ENCODE measurements at places on chromosomes 6 and 20.

- DNase-seq = no peak
Observed at GRCh38 chr20:46683939-46684750, 5.1 kb downstream of the TP53RK start.

DNA sequence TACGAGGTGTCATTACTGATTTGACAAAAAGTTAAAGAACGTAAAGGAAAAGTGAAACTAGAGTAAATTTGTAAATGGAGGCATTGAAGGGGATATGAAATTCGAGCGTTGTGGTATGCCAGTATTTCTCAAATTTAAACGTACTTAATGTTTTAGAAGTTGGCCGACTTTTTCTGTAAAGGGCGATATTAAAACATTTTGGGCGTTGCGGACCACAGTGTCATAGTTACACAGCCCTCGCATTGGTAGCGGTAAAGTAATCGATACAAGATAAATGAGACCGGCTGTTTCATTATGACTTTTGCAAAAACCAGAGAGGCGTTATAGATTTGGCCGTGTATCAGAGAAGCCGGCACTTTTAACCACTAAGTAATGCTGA is 39.6 kb downstream of the OR2B2 start:
- DNase-seq = no peak

DNA sequence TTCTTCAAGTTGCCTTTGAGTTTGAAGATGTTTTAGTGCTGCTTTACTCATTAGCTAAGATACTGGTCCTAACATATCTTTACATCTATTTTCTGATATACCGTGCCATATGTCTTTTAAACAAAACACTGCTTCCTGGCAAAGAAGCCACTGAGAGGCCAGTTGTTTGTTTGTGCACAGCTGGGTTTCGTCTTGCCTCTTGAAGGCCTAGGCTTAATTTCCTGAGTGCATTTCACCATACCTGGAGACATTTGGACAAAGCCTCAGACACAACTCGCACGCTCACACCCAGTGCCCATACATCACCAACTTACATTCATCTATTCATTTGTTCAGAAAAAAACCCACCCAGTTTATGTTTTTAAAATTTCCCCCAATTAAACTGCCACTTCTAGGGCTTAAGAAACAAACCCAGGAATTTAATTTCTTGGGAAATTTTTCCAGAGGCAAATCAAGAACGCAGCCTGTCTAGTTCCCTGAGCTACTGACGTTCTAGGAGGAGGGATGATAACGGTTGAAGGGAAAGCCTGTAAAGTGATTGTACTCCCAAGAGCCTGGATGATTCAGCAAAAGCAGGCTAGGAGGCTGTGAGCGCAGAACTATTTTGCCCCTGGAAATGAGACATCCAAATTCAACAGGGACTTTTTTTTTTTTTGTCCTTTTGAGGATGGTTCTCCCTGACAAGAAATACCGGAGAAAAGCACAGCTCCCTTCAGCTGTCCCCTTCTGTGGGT is 77.7 kb downstream of the OLIG3 start:
- DNase-seq = no peak

DNA sequence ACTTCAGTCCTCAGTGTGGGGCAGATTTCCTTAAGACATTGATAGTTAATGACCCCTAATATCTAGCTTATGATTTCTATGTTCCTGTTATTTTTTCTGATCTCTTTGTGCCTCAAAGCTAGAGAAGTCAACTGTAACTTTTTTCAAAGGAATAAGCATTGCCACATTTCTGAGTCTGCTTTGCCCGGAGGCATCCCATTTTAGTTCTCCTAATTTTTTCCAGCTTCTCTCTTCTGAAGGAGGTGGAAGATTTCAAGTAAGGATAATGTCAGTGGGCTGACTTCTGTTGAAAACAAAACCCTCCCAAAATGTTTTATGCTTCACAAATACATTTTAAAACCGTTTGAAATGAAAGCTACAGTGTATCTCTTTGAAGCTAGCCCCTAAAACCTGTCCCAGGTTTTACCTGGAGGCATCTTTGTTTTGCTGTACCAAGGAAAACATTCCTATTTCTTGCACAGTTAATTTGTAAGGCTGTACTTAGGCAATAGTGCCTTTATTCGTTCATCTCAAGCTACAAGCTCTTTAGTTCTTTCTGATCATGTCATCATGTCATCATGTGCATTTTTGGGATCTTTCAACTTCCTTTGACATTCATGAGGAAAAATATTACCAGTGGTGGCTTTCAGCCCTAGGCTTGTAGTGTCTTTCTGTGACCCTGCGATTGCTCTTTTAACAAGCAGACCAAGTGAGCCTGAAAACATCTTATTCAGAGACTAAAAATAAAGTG is 45.7 kb downstream of the TSPYL4 start:
- no peak for DNase-seq

- DNase-seq = no peak
Observed at GRCh38 chr6:149149653-149150052, 167.9 kb upstream of the TAB2 start.

GRCh38 chr20:37297066-37297736 is 7.7 kb downstream of the MANBAL start:
- DNase-seq = no peak
